Femur (tissue), 1 donor: ENCODE measurements at places on chromosomes 2 and 18.

- DNase-seq, result no peak
Observed at GRCh38 chr2:99537910-99538485, 48.2 kb upstream of the REV1 start.

DNA sequence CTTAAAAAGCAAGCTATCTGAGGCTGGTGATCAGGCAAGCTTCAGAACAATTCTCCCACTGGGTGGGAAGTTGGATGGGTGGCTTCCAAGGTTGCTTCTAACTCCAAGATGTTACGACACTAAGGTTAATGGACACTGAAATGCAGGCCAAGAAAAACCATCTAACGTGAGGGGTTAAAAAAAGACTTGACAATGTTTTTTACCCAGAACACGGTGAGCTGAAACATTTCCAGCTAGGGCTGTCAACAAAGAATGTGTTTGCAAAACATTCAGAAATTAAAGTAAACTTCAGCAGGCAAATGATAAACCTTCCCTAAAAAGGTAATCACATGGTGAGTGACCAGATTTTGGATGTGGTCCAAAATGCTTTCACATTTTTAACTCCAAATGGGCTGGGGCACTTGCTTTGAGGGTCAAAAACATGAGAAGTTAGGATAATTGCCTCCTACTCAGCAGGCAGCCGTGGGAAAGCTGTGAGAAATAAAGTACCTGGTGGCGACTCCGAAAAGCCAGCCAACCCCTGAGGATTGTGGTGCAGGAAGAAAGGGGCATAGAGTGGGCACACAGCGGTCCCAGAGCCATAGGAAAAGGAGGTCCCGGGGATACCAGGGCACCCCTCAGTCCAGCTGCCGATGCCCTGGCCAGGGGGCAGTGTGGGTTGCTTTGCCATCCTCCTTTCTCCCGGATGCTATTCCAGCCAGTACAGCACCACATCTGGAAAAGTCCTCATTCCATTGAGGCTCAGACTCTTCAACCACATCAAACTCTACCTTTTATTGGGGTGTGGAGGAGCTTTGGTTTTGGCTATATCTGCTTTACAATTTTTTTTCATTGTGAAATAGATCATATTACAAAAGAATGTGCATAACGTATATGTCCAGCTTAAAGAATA is 90.0 kb upstream of the ATL2 start:
- DNase-seq, result no peak

DNA sequence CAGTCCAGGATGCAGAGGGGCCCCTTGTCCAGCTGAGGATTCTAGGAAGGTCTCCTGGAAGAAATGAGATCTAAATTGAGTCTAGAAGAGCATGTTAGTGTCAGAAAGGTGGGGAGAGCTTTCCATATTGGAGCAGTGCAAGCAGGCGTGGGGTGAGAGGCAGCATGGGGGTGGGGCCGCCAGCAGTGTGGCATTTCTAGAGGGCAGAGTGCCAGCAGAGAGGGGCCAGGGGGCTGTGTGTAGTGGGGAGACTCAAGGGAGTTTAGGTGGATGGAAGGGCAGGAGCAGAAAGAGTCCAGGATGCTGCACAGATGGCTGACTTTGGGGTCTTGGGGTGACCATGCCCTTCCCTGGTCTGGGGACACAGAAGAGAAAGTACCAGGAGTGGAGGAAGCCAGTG is 2.1 kb downstream of the VIL1 start:
- no peak for DNase-seq

GRCh38 chr2:43946685-43947084 is 49.1 kb downstream of the LRPPRC start:
- no peak for DNase-seq

- DNase-seq, result no peak
Observed at GRCh38 chr2:144780983-144781382, 261.1 kb upstream of the ZEB2 start.

DNA sequence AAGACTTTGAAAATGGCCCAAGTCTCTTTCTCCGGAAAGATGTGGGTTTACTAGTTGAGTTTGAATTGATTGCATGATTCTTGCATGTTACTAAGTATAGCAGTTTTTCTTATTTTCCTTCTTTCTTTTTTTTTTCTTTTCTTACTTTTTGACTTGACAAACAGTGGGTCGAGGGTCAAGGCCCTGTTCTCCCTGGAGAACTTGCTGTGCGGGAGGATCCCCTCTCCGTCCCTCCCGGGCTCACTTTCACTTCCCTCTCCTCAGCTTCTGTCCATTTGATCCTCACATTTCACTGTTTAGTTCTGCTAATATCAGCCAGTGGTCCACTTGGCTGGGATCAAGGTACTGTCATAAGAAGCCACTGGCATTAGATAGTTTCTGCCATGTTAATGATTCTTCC is 767.4 kb downstream of the TDRD15 start:
- DNase-seq, result no peak

DNA sequence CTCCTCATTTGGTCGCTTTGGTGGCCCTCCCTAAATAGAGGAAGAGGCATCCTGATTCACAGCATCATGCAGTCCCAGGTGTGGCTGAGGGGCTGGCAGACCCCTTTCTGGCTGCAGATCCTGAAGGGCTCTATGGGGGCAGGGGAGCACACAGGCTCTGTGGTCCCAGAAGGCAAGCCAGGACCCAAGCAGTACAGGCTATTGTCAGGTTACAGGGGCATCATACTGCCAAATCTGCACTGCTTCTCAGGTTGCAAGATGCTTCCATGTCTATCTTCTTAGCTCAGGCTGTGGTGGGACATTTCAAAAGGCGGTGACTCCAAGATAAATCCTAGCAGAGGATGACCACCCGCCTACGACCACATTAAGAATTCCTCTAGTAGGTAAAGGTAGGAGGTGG is 54.3 kb downstream of the TTC32 start:
- no peak for DNase-seq

DNA sequence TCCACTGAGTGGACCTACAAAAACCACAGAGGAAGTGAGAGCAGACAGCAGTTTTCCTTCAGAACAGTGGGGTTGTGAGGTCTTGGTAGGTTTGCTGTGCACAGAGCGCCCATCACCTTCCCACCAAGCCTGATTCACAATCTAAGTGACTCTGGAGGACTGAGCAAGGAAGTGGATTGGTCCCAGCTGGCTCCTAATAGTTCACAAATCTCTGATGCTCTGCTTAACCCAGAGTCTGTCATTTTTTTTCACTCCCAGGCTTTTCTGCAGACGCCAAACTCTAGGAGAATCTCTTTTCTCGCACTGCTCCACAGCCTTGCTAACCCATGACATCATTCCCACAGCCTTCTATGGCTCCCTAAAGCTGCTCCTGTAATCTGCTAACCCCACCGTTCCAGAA is 280.4 kb downstream of the C1D start:
- no peak for DNase-seq

DNA sequence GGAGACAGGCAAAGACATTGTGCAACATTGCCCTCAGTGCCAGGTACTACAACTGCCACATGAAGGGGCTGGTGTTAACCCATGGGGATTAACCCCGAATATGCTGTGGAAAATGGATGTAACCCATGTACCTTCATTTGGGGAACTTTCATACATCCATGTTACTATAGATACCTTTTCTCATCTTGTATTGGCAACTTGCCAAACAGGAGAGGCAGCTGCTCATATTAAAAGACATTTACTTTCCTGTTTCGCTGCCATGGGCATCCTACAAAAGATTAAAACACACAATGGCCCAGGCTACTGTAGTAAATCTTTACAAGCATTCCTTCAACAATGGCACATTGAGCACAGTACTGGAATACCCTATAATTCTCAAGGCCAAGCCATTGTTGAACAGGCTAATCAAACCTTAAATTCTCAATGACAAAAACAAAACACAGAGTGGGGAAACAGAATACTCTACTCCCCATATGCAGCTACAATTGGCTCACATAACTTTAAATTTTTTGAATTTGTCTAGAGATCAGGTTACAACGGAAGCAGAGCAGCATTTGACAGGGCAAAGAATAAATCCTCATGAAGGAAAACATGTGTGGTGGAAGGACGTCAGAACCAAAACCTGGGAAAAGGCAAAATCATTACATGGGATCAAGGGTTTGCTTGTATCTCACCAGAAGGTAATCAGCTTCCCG is 1723.5 kb upstream of the LRRTM1 start:
- no peak for DNase-seq

DNA sequence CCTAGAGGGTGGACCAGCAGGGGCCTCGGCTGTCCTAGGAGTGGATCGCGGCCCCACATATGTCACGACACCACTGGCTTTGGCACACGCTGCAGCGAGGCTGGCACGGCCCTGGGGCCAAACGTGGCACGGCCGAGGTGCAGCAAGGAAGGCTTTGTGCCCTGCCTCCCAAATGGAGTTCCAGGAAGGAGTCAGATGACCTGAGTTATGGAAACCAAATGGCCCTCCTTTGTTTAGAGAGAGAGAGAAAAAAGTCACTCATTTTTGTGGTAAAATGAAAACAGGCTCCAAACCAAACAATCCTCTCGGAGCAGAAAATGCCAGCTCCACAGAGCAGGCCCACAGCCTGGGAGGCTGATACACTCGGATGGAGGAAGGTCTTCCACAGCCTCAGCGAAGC is 105.6 kb downstream of the ANTXR1 start:
- DNase-seq, result no peak

- DNase-seq, result no peak
Observed at GRCh38 chr18:54360406-54360805, 2.7 kb downstream of the C18orf54 start.

- no peak for DNase-seq
Observed at GRCh38 chr2:190382851-190383250, 25.3 kb upstream of the MFSD6 start.

DNA sequence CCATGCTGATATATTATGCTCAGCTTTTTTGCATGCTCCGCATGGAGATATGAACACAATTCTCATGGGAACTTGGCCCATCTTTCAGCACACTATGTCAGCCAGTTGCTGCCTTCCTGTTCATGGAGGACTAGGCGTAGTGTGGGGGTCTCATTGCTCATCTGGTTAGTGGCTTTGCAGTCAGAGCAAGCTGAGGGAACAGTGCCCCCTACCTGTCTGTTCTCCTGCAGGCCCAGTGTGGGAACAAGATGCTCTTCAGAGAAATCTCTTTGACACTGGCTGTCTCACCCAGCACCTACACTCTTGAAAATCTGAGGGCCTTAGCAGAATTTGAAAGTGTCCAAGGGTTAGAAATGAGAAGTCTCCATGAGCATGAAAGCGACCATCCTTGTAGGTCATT is 47.1 kb downstream of the SPTBN1 start:
- DNase-seq, result no peak

DNA sequence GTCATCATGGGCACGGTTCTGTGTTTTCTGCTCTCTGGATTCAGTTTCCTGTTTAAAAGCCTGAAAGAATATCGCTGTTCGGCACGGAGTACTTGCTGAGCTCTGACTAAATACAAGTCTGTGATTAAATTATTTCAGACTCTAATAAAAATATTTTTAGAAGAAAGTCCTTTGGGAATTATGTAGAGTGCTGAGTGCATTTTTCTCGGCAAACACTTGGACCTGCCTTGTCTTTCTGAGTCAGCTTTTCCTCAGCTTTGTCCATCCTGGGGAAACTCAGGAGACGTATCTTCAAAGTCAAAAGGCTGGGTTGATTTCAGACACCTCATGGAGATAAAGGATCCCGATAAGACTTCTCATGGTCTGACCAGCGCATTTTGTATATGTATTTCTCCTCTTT is 45.9 kb downstream of the IL1R2 start:
- peak; percentile 58 for DNase-seq

DNA sequence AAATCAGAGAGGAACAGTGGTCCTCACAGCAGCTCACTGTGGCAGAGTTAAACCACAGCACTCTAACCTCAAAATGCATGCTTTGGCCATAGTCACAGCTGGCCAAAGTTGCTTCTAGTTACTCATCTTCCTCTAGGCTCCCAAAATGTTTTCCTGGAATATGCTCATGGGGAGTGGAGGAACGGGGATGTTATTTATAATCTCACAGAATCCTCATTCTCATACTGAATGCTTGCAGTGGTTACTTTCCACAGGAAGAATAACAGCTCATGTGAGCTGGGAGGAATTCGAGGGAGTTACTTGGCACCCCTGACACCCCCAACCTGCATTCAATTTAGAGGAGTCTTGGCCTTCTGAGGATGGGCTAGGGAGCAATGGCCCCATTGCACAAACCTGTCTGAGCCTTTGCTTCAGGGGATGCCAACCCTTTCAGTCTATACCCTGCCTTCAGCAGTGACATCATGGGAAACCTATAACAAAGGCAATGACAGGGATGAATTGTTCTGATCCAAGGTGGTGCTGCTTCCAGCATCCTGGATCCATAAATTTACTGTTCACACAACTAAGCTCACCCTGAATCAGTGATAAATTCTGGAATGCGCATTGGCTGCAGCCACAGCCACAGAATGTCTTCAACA is 22.4 kb upstream of the CCBE1 start:
- DNase-seq, result peak; percentile 56

DNA sequence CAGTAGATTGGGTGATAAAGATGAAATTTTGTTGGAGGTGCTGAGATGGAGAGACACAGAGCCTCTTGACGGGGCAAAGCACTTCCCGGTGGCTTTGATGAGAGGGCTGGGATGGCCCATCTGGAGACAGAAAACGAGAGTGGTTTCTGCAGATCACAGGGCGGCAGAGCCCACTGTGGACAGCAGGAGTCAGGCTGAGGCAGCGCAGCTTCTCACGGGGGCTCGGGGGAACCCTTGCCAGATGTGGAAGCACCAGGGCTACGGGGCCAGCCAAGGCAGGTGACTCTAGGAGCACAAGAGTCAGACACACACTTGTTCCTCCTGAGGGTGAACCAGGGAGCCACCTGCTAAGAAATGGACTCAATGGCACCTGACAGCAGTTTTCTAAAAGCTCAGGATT is 78.5 kb downstream of the TPO start:
- DNase-seq, result no peak

- peak; percentile 63 for DNase-seq
Observed at GRCh38 chr2:54438271-54438670, 17.9 kb upstream of the SPTBN1 start.

- DNase-seq, result no peak
Observed at GRCh38 chr18:8754995-8755960, 49.9 kb downstream of the MTCL1 start.

- no peak for DNase-seq
Observed at GRCh38 chr2:148900350-148900837, 25.4 kb downstream of the KIF5C start.

GRCh38 chr2:165953306-165953654 is 296 bp downstream of the TTC21B start:
- no peak for DNase-seq

DNA sequence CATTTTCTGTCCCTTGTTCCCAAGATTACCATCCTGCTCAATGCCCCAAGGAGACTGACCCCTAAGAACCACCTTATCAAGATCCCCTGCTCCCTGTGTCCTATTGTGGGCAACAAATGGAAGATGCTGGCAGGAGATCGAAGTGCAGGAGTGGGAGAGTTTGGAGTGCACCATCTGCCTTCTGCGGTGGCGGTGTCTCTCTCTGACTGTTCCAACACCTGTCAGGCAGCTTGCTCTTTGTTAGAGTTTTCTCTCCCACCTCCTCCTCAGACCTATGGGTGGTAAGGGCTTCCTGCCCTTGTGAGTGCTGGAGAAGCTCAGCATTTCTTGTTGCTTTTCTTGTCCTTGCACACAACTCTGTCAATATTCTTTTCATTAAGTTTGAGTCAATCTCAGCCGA is 64.1 kb upstream of the SPHKAP start:
- DNase-seq, result no peak

DNA sequence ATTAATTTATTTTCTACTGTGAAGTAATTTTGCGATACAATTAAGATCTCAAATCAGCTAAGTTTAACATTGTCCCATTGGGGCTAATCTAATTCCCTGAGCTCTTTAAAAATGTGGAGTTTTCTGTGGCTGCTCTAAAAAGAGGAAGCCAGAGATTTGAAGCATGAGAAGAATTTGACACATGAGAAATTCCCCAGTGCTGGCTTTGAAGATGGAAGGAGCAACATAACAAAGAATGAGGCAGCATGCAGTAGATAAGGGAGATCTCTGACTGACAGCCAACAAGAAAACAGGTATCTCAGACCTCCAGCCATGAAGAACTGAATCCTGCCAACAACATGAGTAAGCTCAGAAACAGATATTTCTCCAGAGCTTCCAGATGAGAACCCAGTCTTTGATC is 308.4 kb downstream of the ZNF804A start:
- DNase-seq, result no peak
